Endodermal cell (in vitro differentiated cells): ENCODE measurements at places on chromosomes 2 and 18.

GRCh38 chr2:111676291-111676822, 207.6 kb downstream of the ANAPC1 start:
- DNase-seq, result no peak

DNA sequence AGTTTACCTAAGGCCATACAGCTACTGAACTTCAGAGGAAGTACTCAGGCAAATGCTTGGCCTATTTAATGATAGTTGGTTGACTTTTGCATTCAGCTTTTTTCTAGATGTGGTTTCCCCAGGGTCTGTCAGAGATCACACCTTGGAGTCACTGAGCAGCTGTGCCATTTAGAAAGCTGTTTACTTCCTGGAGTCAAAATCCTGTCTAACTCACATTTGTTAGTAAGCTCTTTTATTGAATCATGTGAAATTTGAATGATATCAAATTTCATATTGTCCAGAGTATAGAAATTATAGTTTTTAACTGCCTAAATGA, 7.6 kb upstream of the TRIB2 start:
- no peak for DNase-seq

- DNase-seq, result no peak
Measured at GRCh38 chr18:39350945-39351344, 1785.3 kb upstream of the CELF4 start.

DNA sequence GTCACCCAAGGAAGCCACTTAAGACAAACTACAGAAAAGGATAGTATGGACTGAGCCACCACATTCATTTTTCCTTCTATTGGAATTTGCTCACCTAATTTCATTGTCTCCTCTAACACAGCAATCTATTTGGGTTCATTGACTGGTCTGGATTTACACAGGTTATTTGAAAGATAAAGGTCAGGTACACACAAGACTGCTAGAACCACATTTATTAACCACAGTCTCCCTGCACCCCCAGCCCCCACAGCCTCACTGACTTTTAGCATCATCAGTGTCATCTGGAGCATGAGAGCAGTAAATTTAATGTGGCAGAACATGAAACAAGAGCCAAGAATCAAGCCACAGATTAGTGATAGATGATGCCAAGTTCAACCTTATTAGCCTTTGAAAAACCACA, 226.9 kb upstream of the GYPC start:
- DNase-seq, result no peak

DNA sequence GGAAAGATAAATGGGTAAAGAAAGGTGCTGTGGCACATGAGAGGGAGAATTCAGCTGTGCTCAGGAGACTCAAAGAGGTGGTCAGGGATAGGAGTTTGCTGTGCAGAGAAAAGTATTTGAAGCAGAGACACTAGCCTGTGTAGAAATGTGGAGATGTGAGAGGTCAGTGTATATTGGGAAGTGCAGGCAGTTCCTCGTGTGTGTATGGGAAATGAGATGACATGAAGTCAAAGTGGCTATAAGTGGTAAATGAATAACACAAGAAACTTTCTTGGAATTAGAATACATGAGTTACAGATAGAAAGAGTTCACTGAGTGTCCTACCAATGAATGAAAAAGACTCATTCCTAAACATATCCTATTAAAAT, 11.6 kb downstream of the MAP3K20 start:
- DNase-seq, result no peak

DNA sequence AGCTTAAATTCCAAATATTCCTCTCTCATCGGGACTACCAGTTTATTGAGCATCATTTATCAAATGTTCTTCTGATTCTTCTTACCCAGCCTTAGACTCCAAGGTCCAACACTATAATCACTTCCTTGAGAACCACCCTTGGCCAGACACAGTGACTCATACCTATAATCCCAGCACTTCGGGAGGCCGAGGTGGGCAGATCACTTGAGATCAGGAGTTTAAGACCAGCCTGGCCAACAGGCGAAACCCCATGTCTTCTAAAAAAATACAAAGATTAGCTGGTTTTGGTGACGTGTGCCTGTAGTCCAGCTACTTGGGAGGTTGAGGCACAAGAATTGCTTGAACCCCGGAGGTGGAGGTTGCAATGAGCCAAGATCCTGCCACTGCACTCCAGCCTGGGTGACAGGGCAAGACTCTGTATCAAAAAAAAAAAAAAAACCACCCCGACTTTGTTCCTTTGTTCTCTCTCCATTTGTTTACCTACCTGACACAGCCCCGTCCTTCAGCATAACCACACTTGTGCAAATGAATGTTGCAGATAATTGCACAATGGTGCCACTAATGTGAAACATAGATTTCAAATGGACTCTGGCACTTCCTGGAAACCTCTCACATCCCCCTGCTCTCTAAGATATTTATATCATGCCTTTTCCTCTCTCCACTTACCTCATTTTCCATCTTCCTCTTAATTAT, 38.9 kb upstream of the LPIN2 start:
- DNase-seq, result peak; percentile 39

GRCh38 chr2:16123856-16124780, 183.8 kb downstream of the MYCN start:
- DNase-seq, result peak; percentile 24

- no peak for DNase-seq
Measured at GRCh38 chr2:144834998-144835633, 315.2 kb upstream of the ZEB2 start.

DNA sequence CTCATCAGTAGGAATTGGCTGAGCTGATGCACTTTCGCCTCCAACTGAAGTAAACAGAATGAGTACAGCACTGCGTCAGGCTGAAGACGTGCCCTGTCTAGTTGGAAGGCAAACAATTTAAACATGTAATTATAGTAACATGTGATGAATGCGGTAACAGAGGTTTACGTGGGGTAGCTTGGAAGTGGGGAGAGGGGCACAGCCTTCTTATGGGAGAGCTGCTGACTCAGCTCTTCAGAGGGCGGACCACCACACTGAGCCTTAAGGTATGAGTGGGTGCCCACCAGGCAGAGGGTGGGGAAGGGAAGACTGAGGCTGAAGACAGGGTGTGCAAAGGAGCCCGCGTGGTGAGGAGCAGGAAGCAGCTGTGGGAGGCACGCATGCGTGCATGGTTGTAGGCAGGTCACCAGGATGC, 6.2 kb upstream of the EHD3 start:
- DNase-seq, result no peak

DNA sequence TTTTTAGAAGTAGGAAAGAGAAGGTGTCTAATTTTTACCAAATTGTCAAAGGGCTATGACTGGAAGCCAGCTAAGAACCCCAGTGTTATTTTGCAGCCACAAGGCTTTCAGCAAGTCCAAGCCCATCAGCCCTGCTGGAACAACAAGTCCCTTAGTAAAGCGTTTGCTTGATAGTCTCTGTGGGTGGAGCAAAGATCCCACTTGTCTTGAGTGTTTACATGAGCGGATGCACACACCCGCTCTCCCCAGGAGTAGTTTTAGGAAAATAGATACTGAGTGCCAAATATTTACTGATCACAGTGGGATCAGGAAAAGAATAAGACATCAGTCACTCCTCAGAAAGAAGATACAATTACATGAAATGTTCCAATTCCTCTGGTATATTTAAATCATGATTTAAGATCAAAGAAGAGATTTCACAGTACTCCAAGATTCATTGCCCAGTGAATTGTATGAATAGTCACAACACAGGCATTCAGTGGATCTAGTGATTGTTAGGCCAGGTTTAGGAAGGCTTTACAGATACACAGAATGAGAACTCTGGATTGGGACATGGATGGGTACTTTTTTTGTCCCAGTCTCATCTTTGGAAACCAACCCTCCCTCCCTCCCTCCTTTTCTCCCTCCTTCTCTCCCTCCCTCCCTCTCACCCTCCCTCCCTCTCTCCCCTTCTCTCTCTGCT, 514.9 kb downstream of the PTPRM start:
- DNase-seq, result no peak

DNA sequence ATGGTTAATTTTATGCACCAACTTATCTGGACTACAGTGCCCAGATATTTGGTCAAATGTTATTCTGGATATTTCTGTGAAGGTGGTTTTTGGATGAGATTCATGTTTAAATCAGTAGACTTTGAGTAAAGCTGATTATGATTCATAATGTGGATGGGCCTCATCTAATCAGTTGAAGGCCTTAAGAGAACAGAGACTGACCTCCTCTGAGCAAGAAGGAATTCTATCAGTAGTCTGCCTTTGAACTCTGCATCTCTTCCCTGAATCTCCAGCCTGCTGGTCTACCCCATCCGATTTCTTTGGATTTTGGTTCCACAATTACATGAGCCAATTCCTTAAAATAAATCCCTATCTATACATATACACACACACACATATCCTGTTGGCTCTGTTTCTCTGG, 82.8 kb upstream of the MAP4K3 start:
- no peak for DNase-seq

DNA sequence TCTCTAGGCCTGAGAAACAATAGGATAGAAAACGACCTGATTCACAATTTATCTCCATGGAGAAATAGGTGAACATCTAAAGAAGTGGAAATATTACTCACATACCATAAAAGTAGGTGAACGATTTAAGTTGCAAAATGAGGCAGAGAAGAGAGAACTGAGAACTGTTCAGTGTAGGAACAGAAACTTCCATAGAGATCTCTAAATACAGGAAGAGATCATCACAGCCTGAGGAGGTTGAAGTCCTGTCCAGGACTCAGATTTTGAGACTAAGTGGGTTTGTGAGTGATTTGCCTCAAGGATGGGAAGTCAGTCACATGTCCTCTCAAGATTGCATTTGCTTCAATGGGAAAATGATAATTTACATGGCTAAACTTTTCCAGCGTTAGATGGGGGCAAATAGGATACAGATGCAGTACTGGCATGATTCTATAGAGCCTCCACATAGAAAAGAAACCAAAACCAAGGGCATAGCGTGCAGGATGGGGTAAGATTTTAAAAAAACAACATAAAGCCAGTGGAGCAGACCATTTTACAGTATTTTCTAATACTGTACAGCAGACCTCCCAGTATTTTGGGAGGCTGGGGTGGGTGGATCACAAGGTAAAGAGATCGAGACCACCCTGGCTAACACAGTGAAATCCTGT, 68.8 kb downstream of the MEP1B start:
- DNase-seq, result no peak

DNA sequence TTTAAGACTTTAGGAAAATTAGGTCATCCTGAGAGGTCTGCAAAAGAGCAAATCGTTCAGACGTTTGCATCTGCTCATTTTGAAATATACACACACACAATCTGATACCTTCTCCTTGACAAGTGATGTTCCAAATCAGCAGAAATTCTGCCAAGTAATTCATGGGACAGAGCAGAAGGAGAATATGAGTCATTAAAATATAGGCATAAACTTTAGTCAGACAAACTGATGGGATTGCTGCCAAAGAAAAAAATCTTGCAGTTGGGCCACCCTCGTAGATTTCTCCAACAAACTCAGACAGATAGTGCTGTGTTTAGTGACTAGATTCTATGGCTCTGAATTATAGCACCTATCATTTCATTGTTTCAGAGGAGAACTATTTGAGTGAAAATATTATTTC, 336.3 kb downstream of the NYAP2 start:
- DNase-seq, result no peak

GRCh38 chr2:19228181-19228593, 130.2 kb downstream of the OSR1 start:
- no peak for DNase-seq

DNA sequence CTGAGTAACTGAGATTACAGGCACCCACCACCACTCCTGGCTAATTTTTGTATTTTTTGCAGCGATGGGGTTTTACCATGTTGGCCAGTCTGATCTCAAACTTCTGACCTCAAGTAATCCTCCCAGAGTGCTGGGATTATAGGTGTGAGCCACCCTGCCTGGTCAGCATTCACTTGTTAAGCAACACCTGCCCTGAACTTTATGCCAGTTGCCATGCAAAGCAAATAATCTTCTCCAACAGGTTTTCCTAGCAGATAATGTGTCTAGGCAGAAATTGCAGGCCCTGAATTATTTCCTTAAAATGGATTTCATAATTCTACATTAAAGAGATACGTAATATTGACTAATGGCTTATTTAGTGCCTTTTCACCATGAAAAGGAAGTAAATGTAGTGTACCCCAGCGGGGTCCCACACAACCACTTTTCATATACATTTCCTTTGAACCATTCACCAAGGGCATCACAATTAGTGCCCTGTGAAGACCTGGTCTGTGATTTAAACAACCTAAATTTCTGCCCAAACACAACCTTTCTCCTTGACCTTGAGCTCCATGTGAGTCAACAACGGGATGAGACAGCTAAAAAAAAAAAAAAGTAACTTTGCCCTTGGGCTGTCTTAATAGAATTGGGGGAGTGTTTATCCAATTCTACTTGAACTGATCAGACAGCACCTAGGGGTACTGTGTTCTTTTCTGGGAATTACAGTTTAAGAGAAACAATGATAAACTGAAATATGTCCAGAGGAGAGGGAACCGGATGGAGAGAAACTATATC, 41.6 kb downstream of the EEF1B2 start:
- no peak for DNase-seq

- DNase-seq, result no peak
Measured at GRCh38 chr2:16226943-16227664, 286.8 kb downstream of the MYCN start.

GRCh38 chr2:108621087-108621559, 86.9 kb downstream of the LIMS1 start:
- peak; percentile 88 for DNase-seq
